ENCODE measurements at places on chromosomes 5 and 9. TPM values are rescaled to one million over a fixed set of nuclear protein-coding genes. Genes with fewer than 3 reads are reported as not detected.

DNA sequence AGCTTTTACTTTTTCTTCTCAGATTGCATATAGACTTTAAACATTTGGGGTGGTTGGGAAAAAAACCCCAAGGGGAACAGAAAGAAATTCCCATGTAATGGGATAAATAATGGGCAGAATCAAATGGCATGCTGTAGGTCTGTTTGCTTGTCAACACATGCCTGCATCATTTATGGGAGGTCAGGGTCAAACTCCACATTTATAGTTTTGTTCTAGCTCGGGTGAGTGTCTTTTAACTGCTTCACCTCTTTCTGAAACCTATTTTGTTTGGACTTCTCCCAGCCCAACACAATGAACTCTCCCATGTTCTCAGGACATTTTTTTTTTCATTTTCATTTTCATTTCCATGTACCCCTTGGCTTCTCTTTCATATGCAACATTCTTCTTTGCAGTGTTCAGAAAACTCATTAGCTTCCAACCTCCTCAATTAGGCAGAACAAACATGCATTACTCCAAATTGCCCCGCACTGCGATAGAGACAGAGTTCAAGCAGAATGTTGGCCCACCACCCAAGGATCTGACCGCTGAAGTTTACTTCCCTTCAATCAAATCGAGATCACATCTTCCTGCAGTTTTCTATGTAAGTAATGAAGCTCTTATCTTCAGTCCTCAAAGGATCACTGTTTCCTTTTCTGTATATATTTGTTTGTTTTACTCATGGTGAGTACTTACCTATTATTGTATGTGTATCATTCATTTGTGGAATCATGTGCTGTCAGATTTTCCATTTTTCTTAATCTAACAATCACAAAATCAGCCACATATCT lies 354.6 kb downstream of the ZSWIM6 start:
- H3K4me3 ChIP-seq = no peak overlapping the region
- H3K27me3 ChIP-seq = no peaks in the 10 kb centered on the region

GRCh38 chr9:70340572-70340971 lies 73.9 kb downstream of the KLF9 start:
- H3K36me3 ChIP-seq = no peaks in the 10 kb centered on the region
- no peak overlapping the region for H3K4me3 ChIP-seq
- no peak overlapping the region for H3K27ac ChIP-seq
- no peaks in the 10 kb centered on the region for H3K4me1 ChIP-seq

- H3K4me3 ChIP-seq = no peak overlapping the region
- H3K36me3 ChIP-seq = no peaks in the 10 kb centered on the region
- H3K27ac ChIP-seq = no peak overlapping the region
- DNase-seq = no peak
- H3K4me1 ChIP-seq = peaks cover 8% of the 10 kb centered on the region
Observed at GRCh38 chr5:67353500-67354450, 157.2 kb upstream of the CD180 start.

DNA sequence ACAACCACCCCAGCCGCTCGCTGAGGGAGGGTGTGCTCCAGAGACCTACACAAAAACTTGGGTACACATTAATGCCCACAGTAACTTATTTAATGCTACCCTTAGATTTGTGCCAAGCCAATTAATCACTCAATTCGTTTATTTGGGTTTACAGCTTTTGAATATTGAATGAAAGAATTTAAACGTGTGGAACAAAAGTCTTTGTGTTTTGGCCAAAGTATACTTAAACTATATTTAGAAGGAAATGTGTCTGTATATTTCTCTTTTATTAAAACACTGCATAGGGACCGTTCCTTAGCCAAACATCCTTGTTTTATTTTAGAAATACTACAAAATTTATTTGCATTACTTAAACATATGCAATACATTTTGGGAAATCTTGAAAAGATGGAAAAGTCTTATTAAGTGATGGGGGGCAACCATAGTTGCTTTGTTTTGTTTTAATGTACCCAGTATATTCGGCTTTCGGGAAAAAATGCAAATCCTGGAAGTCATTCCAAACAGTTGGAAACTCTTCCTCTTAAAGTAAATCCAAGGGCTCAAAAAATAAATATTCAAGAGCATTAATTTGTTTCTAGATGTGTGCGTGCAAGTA lies 11.8 kb downstream of the ZNF608 start:
- no peak overlapping the region for H3K27ac ChIP-seq
- no peaks in the 10 kb centered on the region for H3K36me3 ChIP-seq
- H3K27me3 ChIP-seq = no peaks in the 10 kb centered on the region
- no peak for DNase-seq

GPR151 gene
- not detected for polyA plus RNA-seq

GRCh38 chr5:55997742-55998351 lies 3.1 kb upstream of the IL6ST start:
- no peak overlapping the region for H3K4me3 ChIP-seq
- no peak overlapping the region for H3K27ac ChIP-seq
- H3K27me3 ChIP-seq = no peaks in the 10 kb centered on the region
- no peaks in the 10 kb centered on the region for H3K36me3 ChIP-seq
- no peak for DNase-seq

GRCh38 chr5:151660616-151661495 lies 25.9 kb downstream of the SPARC start:
- H3K36me3 ChIP-seq = no peaks in the 10 kb centered on the region
- H3K27ac ChIP-seq = no peak overlapping the region
- H3K27me3 ChIP-seq = no peaks in the 10 kb centered on the region
- DNase-seq = no peak

- DNase-seq = no peak
- H3K4me1 ChIP-seq = no peaks in the 10 kb centered on the region
- no peaks in the 10 kb centered on the region for H3K36me3 ChIP-seq
- H3K27me3 ChIP-seq = peaks cover 6% of the 10 kb centered on the region
- no peak overlapping the region for H3K4me3 ChIP-seq
Observed at GRCh38 chr9:85344901-85345300, 396.9 kb downstream of the AGTPBP1 start.

SLC6A7 gene
- polyA plus RNA-seq = not detected

DNA sequence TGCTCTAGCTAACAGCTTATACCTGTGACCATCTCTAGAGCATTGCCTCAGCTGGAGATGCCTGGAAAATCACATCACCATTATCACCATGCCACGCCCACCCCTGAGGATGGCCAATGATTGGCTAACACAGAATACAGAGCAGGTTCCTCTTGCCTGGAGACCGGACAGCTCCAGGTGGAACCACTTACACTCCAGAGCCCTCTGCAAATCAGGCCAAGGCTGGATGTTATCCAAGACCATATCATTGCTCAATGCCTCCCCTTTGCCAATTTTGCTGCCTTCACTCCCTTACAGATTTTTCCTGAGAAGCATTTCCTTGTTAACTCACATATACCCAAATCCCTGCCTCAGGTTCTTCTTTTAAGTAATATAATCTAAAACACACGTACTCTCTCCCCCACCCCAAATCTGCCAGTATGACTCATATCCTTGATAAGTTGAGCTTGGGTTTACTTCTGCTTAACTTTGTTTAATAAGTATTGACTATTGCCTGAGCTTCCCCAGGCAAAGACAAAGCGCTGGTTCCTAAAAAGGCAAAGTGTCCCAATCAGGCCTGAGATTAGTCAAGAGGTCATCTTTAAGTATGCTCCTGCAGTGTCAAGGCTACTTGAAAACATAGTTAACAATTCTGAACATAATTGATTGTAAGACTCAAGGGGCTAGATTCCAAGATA lies 309.6 kb downstream of the EPB41L4A start:
- no peaks in the 10 kb centered on the region for H3K36me3 ChIP-seq
- H3K4me1 ChIP-seq = no peaks in the 10 kb centered on the region
- no peaks in the 10 kb centered on the region for H3K27me3 ChIP-seq
- H3K27ac ChIP-seq = no peak overlapping the region
- DNase-seq = peak; percentile 11

DNA sequence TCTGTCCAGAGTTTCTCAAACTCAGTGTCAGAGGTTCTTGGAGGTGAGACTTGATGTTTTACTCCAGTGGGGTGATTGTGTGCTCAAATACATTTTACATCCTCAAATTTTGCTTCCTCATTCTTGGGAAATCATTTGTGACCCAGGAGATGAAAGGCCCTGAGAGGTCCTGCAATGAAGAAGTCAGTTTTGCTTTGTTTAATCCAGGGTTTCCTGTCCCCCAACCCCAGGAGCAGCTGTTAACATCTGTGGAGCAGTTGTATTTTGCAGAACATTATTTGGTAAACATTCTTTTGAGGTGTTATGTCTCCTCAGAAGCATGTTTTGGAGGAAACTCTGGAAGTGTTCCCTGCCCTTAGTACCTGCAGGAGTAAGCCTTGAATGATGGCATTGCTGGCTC lies 59.8 kb downstream of the DAB2IP start:
- no peak overlapping the region for H3K4me3 ChIP-seq
- peaks cover 5% of the 10 kb centered on the region for H3K36me3 ChIP-seq
- H3K27ac ChIP-seq = no peak overlapping the region
- no peak for DNase-seq
- H3K4me1 ChIP-seq = peaks cover 74% of the 10 kb centered on the region
- H3K27me3 ChIP-seq = no peaks in the 10 kb centered on the region

DNA sequence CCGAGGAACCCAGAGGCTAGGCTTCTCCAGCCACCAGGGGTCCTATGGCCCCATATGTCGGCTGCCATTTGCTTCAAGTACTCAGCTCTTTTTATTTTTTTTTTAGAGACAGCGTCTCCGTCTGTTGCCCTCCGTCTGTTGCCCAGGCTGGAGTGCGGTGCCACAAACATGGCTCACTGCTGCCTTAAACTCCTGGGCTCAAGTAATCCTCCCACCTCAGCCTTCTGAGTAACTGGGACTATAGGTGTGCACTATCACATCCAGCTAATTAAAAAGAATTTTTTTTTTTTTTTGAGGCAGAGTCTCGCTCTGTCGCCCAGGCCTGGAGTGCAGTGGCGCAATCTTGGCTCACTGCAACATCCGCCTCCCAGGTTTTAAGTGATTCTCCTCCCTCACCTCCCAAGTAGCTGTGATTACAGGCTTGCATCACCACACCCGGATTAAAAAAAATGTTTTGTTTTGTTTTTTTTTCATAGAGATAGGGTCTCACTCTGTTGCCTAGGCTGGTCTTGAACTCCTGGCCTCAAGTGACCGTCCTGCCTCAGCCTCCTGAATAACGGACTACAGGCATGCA lies 8.9 kb downstream of the CERCAM start:
- H3K27me3 ChIP-seq = no peaks in the 10 kb centered on the region
- no peaks in the 10 kb centered on the region for H3K4me1 ChIP-seq
- no peaks in the 10 kb centered on the region for H3K36me3 ChIP-seq
- no peak overlapping the region for H3K4me3 ChIP-seq

AK6 gene
- polyA plus RNA-seq = 65.6 TPM

DNA sequence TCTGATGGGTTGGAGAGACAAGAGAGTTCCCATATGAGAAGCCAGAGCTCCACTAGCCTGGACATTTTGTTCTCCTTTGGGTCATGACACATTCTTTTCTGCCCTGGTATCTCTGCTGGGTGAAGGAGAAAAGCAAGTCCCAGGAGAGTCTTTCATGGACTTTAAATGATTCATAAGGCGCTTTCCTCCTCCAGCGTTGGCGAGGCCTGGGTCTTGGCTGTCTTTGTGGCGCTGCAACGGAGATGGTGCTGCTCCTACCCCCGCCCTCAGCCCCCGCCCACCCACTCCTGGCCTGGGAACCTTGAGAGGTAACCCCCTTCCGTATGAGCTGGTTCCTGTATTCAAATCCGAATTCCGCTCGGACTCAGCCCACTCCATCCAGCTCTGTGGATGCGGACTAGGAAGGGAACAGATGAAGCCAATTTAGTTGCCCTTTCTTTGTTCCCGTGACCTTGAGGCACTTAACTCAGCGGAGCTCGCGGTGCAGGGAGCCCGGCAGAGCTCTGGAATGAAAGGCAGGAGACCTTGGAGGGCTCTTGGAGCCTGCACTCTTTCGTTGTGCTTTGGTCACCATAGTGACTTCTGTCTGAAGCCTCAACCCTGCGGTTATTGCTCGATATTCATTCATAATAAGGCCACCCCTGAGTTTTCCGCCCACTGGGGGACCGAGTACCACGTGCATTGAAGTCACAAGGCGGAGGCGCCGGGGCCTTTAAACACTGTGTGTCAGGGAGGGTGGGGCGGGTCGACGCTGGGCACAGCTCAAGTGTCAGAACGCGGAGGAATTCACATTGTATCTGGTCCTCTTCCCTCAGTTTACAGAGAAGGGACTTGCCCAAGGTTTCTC lies 14.0 kb upstream of the PWWP2A start:
- peaks cover 4% of the 10 kb centered on the region for H3K4me1 ChIP-seq
- no peaks in the 10 kb centered on the region for H3K27me3 ChIP-seq
- H3K4me3 ChIP-seq = no peak overlapping the region
- no peaks in the 10 kb centered on the region for H3K36me3 ChIP-seq
- peak; percentile 21 for DNase-seq

AGXT2 gene
- polyA plus RNA-seq = not detected

DNA sequence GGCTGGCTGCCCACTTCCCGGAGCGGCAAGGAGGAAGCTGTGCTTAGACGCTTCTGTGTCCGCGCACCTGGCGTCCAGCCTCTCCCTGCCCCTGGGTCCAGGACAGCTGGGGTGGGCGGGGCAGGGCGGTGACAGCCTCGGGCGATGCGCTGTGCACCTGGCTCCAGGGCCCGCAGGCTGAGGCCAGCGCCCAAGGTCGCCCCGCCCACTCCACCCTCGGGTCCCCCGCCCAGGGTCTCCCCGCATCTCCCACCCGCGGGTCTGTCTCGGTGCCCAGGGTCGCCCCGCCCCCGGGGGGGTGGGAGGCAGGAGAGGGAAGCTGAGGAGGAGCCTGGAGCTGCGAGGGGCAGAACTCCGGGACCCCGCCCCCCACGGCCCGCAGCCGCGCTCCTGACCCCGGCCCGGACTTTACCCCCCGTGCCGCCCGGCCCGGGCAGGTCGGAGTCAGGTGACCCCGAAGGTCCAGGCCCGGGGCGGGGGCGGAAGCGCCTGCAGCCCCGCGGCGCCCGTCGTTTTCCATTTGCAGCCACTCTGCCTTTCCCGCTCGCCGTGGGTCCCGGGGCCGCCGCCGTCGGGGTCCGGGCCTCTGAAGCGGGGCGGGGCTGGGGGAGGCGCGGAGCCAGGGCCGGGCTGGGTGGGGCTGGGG lies at the start of gene ENTPD8:
ENTPD8 (minus strand) TSS at position 69 of the 646 bp plus-strand sequence. CDS start 3,072 bp downstream, outside the sequence.
- H3K27me3 ChIP-seq = peaks cover 11% of the 10 kb centered on the region
- H3K27ac ChIP-seq = no peak within 1 kb of the TSS
- H3K36me3 ChIP-seq = no peaks in the 10 kb centered on the region
- peaks cover 13% of the 10 kb centered on the region for H3K4me1 ChIP-seq
- H3K4me3 ChIP-seq = peak within 1 kb of the TSS; percentile 49

DNA sequence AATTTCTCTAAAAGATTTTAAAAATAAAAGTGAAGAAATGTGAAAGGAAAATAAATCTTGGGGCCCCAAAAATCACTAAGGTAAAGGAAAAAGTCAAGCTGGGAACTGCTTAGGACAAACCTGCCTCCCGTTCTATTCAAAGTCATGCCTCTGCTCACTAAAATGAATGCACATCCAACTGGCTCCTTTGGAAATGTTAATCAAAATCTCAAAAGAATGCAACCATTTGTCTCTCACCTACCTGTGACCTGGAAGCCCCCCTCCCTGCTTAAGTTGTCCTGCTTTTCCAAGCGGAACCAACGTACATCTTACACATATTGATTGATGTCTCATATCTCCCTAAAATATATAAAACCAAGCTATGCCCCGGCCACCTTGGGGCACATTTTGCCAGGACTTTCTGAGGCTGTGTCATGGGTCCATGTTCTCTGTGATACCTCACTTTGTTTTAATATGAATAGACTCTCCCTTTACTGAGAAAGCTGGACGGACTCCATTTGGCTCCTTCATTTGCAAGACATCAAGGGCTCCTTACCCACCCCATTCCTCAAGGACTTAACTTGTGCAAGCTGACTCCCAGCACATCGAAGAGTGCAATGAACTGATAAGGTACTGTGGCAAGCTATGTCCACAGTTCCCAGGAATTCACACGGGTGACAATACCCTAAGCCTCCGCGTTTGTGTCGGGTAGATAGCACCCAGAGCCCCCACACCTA lies 164.3 kb downstream of the SMC2 start:
- H3K27ac ChIP-seq = no peak overlapping the region
- no peak overlapping the region for H3K4me3 ChIP-seq
- H3K36me3 ChIP-seq = no peaks in the 10 kb centered on the region
- no peak for DNase-seq
- no peaks in the 10 kb centered on the region for H3K4me1 ChIP-seq

OR2K2 gene
- polyA plus RNA-seq = not detected

Data from heart right ventricle (tissue), 16 donors.